IPS DF 19.7 (cell line): ENCODE measurements at places on chromosomes 7 and 10.

GRCh38 chr10:116888380-116889055 lies 39.2 kb downstream of the ENO4 start:
- DNase-seq = peak; percentile 56

- DNase-seq = no peak
Measured at GRCh38 chr10:43686414-43686813, 37.7 kb upstream of the ZNF32 start.

DNA sequence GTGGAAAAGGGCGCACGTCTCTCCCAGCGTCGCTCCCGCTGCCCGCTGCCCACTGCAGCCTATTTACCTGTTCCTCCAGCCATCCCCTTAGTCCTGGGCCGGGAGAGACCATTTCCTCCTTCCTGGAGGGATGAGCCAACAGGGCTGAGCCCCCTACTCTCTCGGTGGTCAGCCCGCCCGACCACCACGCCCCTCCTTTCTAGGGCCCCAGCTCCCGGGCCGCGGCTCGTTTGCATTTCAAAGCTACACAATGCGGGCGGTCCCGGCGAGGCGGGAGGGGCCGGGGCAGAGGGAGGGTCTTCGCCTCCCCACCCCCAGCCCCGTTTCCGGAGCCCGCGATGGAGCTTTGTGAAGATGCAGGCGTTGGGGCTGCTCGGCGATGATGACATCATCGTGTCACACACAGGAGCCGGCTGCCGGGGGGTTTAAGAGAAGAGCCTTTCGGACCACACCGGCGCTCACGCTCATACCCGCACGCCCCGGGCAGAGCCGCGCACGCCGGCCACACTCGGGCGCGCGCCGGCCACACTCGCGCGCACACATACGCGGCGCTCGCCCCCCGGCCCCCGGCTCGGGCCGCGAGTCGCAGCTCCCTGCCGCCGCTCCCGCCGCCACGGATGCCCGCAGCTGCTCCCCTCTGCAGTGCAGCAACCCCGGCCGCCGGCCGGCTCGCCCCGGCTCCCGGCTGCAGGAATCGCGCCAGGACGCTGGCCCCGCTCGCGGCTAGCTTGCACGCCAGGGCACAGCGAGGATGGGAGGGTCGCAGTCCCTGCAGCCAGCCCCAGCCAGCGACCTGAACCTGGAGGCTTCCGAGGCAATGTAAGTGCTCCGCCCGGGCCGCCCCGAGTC lies 107.7 kb upstream of the BTBD16 start:
- peak; percentile 85 for DNase-seq

- no peak for DNase-seq
Measured at GRCh38 chr7:1290026-1290678, 57.5 kb downstream of the UNCX start.

GRCh38 chr7:107394276-107394675 lies 75.6 kb upstream of the GPR22 start:
- DNase-seq = no peak

- DNase-seq = no peak
Measured at GRCh38 chr10:66162560-66163143, 763.2 kb upstream of the LRRTM3 start.

GRCh38 chr10:112525200-112525599 lies 78.2 kb downstream of the VTI1A start:
- DNase-seq = no peak

DNA sequence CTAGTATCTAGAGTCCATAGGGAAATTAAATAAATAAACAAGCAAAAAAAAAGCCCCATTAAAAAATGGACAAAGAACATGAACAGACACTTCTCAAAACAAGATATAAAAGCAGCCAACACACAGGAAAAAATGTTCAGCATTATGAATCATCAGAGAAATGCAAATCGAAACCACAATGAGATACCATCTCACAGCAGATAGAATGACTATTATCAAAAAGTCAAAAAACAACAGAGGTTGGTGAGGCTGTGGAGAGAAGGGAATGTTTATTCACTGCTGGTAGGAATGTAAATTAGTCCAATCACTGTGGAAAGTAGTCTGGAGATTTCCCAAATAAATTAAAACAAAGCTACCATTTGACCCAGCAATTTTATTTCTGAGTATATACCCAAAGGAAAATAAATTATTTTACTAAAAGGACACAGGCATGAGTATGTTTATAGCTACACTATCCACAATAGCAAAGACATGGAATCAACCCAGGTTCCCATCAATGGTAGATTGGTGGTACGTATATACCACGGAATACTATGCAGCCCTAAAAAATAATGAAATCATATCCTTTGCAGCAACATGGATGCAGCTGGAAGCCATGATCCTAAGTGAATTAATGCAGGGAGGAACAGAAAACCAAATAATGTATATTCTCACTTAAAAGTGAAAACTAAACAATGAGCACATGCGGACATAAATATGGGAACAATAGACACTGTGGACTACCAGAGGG lies 366.5 kb upstream of the SEMA3C start:
- DNase-seq = no peak

DNA sequence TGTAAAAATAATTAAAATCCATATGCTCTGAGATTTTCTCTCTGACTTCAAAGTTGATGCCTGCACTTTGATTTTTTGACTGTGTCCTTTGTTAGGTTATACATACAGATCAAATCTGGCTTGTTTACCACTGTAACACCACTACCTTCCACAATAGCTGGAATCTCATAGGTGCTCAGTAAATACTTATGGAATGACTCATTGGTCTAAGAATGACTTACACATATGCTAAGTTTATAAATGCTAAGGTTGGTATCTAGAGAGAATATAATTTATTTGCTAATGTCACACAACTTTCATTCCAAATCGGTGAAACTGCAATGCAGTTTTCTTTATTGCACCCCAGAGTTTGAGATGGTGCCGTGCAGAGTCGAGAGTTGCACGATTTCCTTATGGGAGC lies 578.5 kb downstream of the SH2D4B start:
- no peak for DNase-seq

GRCh38 chr10:22087402-22087738 lies 83.8 kb upstream of the DNAJC1 start:
- no peak for DNase-seq

DNA sequence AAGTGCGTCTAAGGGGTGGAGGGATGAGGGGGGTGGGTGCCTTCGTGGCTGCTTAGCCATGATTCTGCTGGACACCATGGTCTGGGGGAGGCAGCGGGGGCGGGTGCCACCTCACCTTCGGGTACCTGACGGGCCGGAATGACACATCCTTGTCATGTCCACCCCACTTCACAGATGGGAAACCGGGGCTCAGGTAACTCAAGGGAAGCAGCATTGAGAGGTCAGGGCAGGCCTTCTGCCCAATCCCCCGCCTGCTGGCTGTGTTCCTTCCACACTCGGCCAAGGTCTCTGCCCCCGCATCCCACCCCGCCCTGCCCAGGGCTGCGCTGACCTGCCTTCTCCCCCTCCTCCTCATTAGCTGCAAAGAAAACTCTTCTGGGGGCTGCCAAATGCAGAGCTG lies 598.0 kb downstream of the PTPRN2 start:
- DNase-seq = no peak

- DNase-seq = no peak
Measured at GRCh38 chr7:45328403-45328981, 170.9 kb downstream of the RAMP3 start.

- DNase-seq = no peak
Measured at GRCh38 chr10:35015843-35016408, 74.2 kb downstream of the CUL2 start.

DNA sequence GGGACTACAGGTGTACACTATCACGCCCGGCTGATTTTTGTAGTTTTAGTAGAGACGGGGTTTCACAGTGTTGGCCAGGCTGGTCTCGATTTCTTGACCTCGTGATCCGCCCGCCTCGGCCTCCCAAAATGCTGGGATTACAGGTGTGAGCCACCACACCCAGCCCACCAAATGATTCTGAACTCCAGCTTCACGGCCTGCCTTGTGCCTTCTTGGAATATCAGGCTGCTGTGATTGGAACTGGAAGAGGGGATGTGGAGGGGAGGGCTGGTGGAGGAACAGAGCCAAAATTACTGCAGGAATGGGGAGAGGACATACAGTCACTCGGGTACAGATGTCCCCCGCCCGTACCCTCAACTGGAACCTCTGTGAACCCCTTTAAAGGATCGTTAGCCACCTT lies 268.4 kb downstream of the ACTR3B start:
- DNase-seq = no peak

- no peak for DNase-seq
Measured at GRCh38 chr7:98879198-98879978, 1.1 kb downstream of the TRRAP start.

DNA sequence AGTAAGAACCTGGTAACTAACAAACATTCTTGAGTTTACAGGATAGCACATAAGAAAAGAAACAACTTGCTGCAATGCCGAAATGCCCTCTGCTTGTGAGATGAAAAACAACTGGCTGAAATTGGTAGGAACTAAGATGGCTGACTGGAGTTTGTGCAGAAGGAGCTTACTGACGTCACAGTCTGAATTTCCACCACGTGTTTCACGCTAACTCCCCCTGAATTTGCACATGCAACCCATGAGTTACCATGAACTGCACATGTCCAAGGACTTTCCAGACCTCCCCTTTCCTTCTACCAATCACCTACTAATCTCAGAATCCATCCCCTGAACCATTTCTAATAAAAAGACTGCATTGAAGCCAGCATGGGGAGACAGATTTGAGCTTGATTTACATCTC lies 86.3 kb upstream of the KCND2 start:
- no peak for DNase-seq

GRCh38 chr7:50953820-50954219 lies 171.1 kb upstream of the GRB10 start:
- DNase-seq = no peak

DNA sequence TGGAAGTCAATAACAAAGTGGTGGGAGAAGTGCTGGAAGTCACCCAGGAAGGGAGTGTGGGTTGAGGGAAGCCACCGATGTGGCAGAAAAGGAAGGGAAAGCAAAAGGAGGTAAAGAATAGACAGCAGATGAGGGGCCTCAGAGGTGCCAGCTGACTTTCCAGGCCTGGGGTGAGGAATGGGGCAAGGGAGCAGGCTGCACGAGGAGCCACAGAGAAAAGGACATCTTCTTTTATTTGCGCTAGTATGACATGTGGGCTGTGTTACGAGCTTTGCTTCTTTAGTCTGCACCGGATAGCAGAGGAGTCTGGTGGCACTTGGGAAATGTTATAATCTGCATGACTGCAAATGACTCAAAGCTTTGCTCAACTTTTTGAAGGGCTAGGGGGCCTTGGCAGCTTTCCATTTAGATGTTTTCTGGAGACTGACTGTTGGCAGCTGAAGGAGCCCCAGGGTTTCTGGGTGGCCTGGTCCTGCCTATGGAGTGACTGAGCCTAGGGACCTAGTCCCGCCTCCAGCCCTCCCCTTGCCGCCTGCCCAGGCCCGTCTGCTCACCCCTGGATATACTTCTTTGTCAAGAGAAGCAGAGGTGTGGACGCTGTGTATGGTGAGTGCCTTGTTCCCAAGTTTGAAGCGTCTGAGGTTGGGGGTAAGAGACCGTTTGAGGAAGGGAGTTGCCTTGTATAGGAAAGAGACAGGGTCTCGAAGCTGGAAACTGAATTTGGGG lies 5.1 kb downstream of the PRXL2A start:
- no peak for DNase-seq

DNA sequence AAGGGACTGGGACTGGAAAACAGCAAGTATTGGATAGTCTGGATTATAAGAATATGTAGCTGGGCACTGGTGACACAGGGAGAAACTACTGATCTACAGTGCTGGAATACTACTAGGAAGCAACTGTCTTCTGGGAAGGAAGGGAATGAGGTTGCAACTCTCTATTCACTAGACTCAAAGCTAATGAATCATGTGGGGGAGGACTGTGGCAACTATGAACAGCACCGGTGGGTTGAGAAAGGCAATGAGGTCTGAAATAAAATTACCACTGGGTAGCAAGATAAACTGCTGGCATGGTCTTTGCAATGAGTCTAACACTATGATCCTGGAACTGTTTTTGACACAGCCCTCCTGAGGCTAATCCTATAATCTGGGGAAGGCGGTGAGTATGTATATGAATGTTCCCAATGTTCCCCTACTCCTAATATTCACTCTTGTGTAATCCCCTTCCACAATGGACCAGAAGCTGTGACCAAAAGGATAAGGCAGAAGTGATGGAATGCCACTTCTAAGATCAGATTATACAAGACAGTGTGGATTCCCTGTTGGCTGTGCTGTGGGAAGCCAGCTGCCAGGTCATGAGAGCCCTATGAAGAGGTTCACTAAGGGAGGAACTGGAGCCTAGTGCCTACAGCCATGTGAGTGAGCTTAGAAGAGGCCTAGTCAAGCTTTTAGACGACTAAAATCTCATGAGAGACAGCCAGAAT lies 101.3 kb upstream of the DNAJB12 start:
- DNase-seq = no peak

DNA sequence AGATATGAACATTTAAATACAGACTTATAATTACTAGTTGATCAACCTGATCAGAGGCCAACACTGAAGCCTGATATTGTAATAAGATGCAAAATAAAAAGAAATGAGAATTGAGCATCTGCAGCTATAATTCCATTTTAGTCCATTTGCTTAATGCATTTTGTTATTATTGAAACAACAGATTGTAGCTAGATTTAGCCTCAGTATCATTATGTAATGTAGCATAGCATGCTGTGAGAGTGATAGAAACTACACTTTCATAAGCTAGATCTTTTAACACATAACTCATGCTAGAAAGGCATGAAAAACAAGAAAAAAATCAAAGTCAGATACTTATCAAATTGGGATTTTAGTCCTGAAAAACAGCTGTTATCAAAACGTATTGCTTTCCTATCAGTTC lies 292.7 kb upstream of the ADARB2 start:
- DNase-seq = no peak

GRCh38 chr7:116095396-116095795 lies 64.8 kb upstream of the TFEC start:
- no peak for DNase-seq
